ENCODE measurements at places on chromosomes 12 and 14.

DNA sequence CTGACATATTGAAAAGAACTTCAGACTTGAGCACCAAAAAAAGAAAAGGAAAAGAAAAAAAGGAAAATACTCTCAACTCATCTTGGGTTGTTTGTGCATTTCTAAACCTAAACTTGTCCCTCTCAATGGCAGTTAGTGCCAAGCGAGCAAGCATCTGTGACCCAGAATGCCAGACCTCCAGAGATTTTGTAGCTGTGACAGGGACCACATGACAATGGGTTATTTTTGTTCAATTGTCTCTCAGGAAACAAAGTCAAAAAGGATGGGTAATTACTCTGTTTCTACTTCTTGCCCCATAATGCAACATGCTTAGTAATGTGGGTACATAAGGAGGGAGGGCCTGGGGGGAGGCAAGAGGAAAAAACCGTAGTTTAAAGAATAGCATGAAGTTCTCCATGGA lies 285.7 kb upstream of the RTL1 start:
- DNase-seq = no peak

DNA sequence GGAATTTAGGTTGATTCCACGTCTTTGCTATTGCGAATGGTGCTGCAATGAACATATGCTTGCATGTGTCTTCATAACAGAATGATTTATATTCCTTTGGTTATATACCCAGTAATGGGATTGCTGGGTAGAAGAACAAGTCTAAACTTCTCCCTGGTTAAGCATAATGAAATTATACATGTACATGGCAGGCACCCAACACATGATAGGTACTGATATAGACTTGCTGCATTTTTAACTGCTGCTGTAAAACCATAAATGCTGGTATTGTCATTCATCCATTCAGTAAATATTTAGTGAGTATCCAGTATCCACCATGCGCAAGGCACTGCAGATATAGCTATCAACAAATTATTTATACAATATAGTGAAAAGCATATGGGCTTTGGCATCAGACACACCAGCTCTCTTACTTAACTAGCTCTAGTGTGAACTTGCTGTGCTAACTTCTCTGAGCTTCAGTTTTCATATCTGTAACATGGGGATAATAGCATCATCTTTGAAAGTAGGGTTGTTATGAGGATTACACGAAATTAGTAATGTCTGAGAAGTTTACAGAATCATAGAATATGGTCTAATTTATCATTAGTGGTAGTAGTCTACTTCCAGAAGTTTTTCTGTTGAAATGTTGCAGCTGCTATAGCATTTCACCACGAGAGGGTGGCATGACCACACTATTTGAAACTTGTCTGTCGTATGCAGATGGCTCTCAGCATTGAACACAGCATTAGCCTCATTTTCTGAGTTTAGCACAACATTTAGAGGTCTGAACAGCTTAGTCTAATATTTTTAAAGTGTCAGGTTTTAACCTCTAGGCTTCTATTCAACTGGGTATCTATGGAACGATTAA lies 32.0 kb upstream of the SEL1L start:
- no peak for DNase-seq

- no peak for DNase-seq
Measured at GRCh38 chr12:91364471-91365184, 182.0 kb upstream of the DCN start.

GRCh38 chr14:24817212-24818057 lies 183.4 kb upstream of the GZMB start:
- no peak for DNase-seq

- DNase-seq = no peak
Measured at GRCh38 chr14:89348722-89349121, 68.3 kb downstream of the FOXN3 start.

DNA sequence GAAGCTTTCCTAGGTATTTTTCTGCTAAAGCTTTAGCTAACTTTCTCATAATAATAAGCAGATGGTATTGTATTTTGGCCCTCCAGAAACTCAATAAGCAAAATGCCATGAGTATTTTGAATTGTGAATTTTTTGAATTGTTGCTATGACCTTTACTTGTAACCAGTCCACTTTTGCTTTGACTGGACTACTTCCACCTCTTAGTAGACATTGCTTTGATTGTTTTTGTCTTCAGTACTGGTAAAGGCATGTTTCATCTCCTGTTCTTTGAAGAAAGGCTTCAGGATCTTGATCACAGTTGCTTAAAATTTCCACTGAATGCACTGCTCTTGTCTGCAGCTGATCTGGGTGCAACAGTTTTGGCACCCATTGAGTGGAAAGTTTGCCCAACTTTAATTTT lies 102.3 kb downstream of the TRMT5 start:
- DNase-seq = peak; percentile 18

GRCh38 chr14:78927261-78927660 lies 757.1 kb downstream of the NRXN3 start:
- DNase-seq = no peak

Data from smooth muscle cell of the brain vasculature (primary cell).